ENCODE measurements at places on chromosomes 5 and 9.

DNA sequence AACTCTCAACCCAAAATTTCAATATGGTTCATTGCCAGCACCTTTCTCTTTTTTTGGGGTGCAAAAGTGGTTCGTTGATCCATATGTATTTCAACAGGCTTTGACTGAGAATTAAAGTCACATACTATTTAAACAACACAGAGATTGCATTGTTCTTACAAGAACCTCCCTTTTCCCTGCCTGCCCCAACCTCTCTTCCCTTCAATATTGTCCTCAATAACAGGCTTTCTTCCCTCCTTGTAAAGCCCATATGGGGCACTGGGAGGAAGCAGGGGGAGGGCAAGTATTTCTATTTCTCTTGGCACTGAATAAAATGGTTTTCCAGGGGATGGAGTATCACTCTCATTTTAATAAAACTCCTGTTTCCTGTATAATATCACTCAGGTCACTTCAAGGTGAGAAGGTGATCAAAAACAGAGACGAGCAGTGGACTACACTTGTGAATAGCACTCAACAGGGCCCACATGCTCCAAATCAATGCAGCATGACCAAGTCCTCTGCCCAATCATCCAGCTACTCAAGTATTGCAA is 65.1 kb downstream of the EFNA5 start:
- no peak for DNase-seq

GRCh38 chr5:173660481-173661280 is 44.2 kb upstream of the BOD1 start:
- no peak for DNase-seq

GRCh38 chr5:122182491-122182921 is 53.2 kb downstream of the ZNF474 start:
- DNase-seq, result no peak

GRCh38 chr5:67195406-67196275 is 958 bp downstream of the CD180 start:
- DNase-seq, result no peak

- no peak for DNase-seq
These were observed 349.2 kb upstream of the MEF2C start for GRCh38 chr5:89232139-89232603.

DNA sequence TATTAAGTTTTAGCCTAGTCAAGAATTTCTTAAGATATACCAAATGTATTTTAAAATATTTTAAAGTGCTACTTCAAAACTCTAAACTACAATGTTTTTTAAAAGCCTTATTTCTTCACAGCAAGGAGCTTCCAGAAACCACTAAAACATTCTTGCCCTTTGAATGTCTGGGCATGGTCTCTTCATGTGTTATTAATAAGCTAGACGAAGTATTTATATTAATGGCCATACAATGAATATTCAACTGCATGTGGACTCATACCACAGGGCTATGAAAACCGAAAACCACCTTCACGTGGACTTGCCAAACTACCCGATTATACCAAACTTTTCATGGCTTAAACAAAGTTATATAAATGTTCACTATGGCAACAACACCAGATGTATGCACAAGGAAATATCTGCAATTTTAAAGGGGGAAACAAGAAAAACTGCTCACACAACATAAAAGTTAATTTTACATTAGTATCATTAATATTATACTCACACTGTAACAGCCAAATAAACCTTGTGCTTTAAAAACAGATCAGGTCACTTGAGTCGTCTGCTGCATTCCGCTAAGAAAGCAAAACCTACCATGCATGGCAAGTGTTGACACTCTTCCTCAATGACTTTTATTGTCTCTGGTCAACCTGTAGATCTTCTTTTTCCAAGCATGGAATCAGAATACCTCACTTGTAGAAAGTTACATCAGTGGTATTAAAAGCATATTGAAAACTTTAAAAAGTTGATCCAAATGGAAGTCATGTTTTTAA is 246.3 kb downstream of the BNC2 start:
- DNase-seq, result no peak

GRCh38 chr5:15004506-15004905 is 132.9 kb upstream of the ANKH start:
- DNase-seq, result no peak

- no peak for DNase-seq
These were observed 180.7 kb downstream of the ERCC6L2 start for GRCh38 chr9:96056226-96056625.

GRCh38 chr9:81073821-81074220 is 615.5 kb downstream of the TLE1 start:
- DNase-seq, result no peak

DNA sequence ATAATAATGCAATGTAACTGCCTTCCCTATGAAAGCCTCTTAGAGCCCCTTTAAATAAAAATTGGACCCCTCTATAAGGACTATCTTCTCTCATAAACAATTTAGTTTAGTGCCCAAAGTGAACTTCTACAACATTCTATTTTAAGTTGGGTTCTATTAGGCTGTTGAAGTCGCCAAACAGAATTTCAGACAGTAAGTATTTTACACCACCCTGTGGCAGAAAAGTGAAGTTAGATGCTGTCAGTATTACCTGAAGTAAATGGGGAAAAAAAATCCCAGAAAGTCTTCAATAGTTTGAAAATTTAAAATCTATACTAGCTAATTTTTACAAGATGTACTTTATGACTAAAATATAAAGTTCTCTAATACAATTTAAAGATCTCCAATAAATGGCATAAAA is 29.5 kb downstream of the CAAP1 start:
- DNase-seq, result no peak

DNA sequence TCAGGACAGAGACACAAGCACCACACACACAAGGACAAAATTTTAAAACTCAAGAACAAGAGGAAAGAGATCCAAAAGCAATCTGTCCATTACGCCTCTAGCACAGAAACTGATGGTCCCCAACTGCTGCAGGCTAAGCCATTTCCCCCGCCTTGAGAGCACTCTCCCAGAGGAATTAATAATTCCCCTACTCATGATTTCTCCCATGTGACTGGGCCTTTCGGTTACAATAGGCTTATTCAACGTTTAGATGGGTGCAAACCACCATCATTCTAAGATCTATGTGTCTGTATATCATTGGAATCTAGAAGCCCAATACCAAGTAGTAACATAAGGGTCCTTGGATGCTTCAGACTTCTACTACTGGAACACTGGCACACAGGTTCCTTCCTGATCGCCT is 18.8 kb downstream of the BRD8 start:
- DNase-seq, result no peak

DNA sequence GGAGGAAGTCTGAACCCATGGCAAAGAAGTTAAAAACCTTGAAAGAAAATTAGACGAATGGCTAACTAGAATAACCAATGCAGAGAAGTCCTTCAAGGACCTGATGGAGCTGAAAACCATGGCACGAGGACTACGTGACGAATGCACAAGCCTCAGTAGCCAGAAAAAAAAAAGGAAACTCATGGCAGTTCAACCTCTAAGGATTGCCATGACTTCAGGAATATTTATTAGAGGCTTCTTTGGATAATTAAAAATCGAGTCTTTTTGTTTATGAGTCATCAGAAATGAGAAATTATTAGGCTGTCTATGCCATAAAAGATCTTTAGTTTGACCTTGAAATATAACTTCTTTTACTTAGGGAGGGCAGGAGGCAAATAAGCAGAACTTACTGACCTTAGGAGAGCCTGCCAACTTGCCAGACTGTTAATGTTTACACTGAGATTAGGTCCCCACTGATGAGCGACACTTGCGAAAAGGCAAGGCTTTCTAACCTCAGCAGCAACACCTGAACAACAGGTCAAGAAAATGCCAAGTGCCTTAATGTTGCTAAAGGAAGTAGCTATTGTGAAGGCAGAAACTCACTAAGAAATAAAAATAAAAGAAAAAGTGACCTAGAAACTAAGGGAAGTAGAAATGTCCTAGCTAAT is 55.2 kb upstream of the TUSC1 start:
- no peak for DNase-seq

- DNase-seq, result no peak
These were observed 2.9 kb upstream of the FOXD1 start for GRCh38 chr5:73451224-73452130.

DNA sequence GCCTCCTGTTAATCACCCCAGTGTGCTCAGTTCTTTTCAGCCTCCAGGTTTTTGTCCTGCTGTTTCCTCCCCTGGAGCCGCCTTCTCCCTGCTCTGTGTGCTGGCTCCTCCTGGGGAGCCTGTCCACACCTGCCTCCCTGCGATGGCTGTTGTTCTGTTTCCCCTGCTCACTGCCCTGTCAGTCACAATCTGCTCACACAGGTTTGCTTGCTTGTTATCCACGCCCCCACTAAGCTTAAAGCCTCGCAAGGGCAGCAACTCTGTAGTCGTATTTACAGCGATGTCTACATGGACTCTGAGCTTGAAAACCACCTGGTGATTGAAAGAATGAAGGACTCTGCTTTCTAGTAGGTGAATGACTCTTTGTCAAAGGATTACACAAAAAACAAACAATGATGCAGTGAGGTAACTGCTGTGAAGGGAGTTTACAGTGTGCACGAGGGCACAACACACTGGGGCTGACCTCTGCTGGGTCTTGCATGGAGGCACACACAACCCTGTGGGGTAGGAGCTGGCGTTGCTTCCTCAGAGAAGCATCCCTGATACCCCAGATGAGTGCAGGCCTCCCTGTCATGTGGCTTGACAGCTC is 39.6 kb upstream of the TEX48 start:
- no peak for DNase-seq

DNA sequence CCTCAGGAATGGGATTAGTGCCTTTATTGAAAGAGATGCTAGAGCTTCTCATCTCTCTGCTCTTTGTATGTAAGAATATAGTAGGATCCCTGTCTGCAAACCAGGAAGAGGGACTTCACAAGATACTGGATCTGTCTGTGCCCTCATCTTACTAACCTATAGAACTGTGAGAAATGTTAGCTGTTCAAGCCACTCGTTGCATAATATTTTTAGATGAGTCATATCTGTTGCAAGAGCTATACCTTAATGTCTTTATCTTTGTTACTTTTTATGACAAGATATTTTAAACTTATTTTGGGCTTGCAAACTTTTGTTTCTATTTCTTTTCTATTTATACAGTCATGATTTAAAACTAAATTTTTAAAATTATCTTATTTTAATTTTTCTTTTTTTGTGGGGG is 1296.8 kb upstream of the CDH6 start:
- DNase-seq, result no peak

Data from GM12892 (cell line).